ENCODE measurements at places on chromosomes 12 and 14.

GRCh38 chr12:121451961-121452339, 52.0 kb downstream of the RNF34 start:
- DNase-seq, result no peak

DNA sequence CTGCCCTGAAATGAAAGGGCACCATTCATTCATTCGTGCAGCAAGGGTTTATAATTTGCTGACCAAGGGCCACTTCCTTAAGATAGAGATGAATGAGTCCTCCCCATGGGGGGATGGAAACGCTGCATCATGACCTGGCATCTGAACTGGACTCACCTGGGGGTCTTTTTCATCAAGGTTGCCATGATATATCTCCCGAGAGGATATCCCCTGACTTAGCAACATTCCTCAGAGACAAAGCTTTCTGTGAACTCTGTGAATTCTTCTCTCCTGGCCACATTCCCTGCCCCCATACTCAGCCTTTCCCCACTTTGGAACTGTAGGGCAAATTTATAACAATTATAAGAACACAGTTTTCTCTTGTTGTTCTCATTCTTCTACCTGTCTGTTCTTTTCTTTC, 30.8 kb downstream of the SRRM4 start:
- no peak for DNase-seq

DNA sequence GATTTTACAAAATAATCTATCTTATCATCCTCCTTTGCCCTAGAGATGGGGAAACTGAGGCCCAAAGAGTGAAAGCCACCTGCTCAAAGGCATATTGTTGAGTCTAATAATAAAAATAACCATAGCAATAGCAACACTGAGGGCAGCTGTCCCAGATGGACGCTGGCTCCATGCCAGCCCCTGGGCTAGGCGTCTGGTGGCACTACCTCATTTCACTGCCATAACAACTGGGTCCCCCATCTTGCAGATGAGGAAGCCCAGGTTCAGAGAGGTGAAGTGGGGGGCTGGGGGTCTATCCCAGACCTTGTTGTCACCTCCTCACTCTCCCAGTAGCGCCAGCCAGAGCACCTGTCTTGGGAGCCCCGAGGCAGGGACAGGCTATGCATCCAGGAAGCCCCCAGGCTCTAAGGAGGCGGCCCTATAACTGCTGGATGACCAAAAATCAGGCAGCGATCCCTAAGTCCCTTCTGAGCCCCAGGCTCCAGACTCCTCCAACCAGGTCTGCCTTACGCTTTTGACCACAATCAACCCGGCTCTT, 12.8 kb downstream of the BDKRB2 start:
- DNase-seq, result no peak

DNA sequence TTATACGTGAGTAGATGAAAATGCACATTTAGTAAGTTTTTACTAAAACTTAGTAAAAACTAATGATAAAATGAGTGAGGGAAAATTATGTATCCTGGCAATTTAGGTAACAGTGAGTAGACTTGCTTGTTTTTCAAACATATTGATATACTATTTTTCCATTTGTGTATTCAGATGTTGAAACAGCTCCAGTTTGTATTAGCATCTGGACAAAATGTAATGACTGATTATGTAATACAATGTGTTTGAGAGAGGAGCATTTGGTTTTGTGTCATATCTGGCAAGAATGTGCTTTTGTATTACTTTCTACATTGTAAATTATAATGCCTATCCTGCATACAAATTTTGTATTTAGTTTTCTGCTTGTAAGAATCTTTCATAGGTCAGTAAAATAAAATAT, 5.6 kb downstream of the CNOT2 start:
- no peak for DNase-seq

GRCh38 chr14:69695322-69696203, 71.4 kb upstream of the SRSF5 start:
- peak; percentile 70 for DNase-seq

GRCh38 chr14:65302571-65303189, 109.8 kb upstream of the FUT8 start:
- no peak for DNase-seq

- no peak for DNase-seq
Measured at GRCh38 chr14:69886453-69887242, 7.4 kb downstream of the SMOC1 start.

GRCh38 chr12:49403971-49404450, 36.7 kb downstream of the SPATS2 start:
- DNase-seq, result no peak

DNA sequence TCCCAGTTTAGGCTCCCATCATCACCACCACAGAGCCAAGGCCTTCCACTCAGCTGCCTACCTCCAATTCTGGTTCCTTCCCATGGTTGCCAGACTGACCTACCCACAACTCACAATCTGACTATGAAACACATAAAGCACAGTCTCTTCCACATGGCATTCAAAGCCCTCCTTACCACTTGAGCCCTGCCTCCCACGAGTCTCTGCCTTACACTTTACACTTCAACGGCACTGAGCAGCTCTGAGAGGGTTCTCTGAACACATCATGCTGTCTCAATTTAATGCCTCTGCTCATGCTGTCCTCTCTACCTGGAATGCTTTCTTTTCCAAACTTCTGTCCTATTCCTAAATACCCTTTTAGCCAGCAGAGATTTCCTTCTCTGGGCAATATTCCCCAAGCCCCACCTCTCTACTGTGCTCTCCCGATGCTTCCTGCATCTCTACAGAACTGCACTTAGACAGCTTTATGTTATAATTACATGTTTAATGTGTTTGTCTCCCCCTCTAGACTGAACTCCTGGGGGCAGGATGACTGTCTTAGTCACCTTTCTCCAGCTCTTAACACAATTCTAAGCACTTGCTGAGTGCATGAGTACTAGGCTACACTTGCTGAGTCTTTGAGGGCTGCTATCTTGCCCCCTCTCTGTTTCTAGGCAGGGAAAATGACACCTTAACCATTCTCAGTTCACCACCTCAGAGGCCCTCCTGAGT, 23.5 kb downstream of the FMNL3 start:
- no peak for DNase-seq

- no peak for DNase-seq
Measured at GRCh38 chr12:112781767-112782166, 9.8 kb upstream of the RPH3A start.

GRCh38 chr12:46674129-46674528, 151.7 kb downstream of the SLC38A4 start:
- no peak for DNase-seq

DNA sequence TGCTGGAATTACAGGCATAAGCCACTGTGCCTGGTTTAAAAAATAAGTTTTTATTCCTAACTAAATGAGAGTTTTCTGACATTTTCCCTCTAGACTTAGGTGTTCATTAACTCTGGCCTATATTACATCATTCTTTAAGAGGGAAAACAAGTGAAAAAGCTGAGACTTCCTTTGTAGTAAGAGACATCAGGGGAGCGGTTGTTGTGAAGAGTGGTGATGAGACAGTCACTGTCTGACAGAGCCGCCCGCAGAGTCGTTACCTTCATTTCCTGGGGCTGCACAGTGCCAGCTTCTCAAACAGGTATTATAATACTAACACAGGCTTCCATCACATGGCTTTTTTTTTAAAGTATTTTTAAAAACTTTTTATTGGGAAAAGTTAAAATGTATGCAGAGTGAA, 19.7 kb upstream of the TDRD9 start:
- DNase-seq, result no peak

GRCh38 chr14:20501346-20501745, 4.0 kb upstream of the RNASE10 start:
- DNase-seq, result no peak

Data from NCI-H146 (cell line).